SJCRH30 (cell line): ENCODE measurements at places on chromosomes 11 and 22. TPM values are rescaled to one million over a fixed set of nuclear protein-coding genes. Genes with fewer than 3 reads are reported as not detected.
A peak's percentile ranks its signal among the peaks of the same experiment; 100 is the strongest.

DNA sequence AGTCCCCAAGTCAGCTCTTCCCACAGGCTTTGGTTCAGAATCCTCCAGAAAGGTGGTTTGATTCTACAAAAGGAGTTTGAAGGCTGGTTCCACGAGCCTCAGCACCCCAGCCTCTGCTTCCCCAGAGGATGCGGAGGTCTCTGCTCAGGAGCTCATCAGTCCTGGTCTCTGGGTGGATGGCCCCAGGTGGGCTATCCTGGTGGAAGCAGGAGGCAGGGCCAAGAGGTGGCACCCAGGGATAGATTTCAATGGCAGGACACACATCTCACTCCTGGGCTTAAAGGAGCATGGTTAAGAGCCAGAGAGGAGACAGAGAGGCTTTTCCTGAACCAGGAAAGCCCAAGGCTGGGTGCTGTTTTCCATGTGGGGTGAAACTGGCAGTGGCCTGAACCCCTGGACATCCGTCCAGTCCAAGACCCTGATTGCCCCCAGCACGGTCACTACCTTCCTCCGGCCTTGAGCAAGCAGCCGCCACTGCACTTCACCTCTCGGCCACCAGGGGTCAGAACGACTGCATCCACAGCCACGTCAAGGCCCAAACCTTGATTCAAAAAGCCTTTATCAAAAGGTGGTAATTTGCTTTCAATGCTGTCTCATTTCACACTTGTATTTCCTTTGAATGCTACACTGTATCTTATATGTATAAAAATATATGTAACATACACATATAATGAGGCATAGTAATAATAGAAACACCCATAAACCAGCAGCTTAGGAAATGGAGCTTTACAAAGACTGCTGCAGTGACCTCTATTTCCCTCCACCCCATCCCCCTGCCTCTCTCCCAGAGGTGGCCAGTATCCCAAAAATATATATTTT, 19.3 kb upstream of the FXYD2 start:
- peak; percentile 48 for DNase-seq

The MYBPC3 gene
- total RNA-seq: not detected in 2 replicates

DNA sequence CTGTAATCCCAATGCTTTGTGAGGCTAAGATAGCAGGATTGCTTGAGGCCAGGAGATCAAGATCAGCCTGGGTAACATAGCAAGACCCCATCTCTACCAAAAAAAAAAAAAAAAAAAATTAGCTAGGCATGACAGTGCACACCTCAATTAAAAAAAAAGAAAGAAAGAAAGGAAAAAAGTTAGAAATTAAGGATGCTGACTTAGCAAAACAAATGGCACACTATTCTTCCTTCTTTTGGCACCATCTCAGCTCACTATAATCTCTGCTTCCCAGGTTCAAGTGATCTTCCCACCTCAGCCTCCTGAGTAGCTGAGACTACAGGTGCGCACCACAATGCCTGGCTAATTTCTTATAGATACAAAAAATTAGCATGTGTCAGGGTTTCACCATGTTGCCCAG, 33.9 kb downstream of the PC start:
- no peak for DNase-seq

DNA sequence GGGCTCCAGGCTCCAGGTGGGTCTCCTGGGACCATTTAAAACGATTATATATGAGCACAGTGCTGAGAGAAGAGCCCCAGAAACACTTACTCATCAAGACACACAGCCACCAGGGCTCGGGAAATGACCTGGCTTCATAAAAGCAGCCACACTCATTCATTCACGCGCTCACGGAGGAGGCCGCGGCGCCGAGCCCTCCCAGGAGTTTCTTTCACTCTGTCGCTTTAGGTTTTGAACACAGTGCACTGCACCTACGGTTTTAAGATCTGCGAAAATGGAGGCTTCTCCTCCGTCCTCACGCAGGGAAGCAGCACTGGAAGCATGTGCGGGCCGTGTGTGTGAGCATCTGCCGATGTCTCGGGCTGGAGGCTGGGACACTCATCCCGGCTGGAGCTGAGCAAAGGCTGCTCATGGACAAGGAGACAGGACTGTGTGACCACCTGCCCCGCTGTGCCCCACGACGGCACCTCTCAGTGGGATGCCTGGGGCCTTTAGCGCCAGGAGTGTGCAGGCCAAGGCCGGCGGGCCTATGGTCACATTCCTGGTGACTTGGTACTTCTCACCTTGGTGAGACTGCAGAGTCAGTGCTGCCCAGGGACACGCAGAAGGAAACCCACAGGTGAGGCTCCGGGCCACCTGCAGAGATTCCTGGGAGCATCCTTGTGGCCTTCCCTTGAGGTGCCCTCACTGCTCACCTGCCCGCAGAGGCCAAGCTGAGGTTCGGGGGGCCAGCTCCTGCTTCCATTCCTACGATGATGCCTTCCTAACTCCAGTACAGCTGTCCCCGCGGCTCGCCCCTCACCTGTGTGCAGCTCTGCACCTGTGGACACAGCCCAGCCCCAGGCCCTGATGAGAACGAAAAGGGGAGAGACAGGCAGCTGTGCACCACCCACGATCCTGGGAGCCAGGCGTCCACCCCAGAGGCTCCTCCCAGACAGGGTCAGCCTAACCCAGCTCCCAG, 872.0 kb downstream of the BRD1 start:
- DNase-seq: no peak

The OR5B12 gene
- total RNA-seq: not detected in 2 replicates
